Mammary epithelial cell (primary cell): ENCODE measurements at places on chromosomes 6 and 20. TPM values are rescaled to one million over a fixed set of nuclear protein-coding genes. Genes with fewer than 3 reads are reported as not detected.

DNA sequence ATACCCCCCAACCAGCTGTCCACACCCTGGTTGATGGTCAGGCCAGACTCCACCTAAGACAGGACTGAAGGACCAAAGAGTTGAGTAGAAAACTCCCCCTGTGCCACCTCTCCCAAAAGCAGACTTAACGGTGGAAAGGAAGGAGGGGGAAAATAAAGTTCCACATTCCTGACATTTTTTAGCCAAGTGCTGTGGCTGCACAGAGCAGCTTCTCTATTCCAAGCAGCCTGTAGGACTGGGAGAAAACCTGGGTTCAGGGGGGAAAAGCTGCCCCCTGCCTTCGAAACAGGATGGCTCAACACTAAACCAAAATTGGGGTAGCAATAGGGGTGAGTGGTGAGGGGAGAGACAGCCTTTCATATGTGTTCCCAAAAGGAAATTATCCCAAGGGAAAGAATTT, 3.6 kb downstream of the TRAM2 start:
- no peak for DNase-seq

The FAXC gene
- total RNA-seq = 3.3 and 7.6 TPM in 2 replicates

GRCh38 chr6:115194981-115195638, 852.3 kb upstream of the HS3ST5 start:
- DNase-seq = no peak

DNA sequence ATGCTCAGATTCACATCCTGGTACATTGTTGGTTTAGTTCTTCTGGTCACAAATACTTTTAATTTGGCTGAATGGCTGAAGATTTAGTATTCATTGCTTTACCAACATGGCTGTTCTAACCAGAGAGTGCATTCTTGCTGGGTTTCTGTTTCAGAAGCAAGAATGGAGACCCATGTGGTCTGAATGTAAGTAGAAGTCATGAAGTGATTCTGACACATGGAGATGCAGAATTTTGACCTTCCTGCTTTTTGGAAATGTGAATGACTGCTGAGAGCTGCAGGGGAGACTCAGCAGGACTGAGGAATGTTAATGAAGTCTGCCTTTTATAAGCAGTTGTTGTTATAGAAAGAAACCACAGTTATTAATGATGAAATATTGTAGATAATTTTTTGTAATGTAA, 576.1 kb upstream of the MARCKS start:
- no peak for DNase-seq

The OVOL2 gene
- total RNA-seq = 2.0 TPM

The DEFB127 gene
- not detected for total RNA-seq

GRCh38 chr20:17612287-17612991, 42.6 kb downstream of the DSTN start:
- DNase-seq = peak; percentile 41

The HLA-DOB gene
- total RNA-seq = 8.3 TPM

The LTB gene
- 0.17 TPM for total RNA-seq

DNA sequence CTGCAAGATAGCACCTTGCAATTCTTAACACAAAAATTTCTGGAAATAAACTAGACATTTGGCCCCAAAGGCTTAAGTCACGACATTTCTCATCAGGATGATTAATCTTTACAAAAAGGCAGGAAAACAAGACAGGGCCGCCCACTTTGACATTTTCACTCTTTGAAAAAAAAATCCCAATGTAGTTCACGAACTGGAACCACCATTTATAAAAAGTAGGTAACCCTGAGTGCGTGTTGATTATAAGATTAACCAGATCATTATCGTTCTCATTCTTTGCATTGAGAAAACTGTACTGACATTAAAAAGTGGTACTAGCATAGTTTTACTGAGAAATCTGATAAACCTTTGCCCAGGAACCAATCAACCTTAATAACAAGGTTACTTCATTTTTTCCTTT, 108.8 kb downstream of the HUS1B start:
- DNase-seq = no peak

The POM121L2 gene
- not detected in 2 replicates for total RNA-seq

- no peak for DNase-seq
Measured at GRCh38 chr6:155448668-155449449, 6.8 kb downstream of the NOX3 start.

The OPRM1 gene
- total RNA-seq = not detected

The ULBP2 gene
- total RNA-seq = 8.6 and 12.9 TPM in 2 replicates

The GINM1 gene
- 34.0 and 40.1 TPM in 2 replicates for total RNA-seq

DNA sequence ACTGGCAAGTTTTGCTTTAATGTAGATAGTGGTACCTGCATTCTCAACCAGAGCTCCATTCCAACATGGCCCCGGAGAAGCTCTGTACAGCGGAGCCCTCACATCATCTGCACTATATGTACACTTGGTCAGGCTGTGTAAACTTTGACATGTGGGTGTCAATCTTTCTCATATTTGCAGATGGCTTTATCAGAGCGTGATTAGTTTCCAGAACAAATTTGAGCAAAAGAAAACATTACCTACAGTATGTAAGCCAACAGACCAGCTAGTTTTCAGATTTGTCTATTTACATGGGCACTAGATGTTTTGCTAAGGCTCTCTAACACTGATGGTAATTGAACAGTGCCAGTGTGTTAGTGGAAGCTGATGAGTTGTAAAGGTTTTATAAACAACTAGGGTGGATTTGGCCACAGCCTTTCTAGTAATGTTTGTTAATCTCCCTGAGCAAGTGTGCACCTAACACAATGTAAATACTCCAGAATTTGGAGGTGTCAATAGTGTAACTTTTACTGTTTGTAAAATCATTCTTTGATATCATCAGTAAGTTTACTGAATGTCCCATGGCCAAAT, 131.8 kb downstream of the FOXA2 start:
- no peak for DNase-seq

DNA sequence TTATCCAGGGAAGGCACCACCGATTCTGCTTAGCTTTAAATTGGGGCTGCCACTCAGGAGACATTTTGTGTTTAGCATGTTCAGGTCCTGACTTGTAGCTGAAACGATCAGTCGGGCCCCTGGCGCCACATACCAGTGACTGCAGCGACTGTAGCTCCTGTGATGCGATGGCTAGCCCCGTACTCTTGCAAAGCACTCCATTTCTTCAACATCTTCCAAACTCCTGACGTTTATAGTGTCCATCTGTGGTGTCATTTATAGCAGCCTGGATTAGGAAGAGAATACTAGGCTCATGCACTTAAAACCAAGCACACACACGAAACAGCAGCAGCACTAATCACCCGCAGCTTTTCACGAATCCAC, 13.0 kb downstream of the POU3F2 start:
- DNase-seq = no peak

The TAGAP gene
- 0.33 TPM for total RNA-seq

DNA sequence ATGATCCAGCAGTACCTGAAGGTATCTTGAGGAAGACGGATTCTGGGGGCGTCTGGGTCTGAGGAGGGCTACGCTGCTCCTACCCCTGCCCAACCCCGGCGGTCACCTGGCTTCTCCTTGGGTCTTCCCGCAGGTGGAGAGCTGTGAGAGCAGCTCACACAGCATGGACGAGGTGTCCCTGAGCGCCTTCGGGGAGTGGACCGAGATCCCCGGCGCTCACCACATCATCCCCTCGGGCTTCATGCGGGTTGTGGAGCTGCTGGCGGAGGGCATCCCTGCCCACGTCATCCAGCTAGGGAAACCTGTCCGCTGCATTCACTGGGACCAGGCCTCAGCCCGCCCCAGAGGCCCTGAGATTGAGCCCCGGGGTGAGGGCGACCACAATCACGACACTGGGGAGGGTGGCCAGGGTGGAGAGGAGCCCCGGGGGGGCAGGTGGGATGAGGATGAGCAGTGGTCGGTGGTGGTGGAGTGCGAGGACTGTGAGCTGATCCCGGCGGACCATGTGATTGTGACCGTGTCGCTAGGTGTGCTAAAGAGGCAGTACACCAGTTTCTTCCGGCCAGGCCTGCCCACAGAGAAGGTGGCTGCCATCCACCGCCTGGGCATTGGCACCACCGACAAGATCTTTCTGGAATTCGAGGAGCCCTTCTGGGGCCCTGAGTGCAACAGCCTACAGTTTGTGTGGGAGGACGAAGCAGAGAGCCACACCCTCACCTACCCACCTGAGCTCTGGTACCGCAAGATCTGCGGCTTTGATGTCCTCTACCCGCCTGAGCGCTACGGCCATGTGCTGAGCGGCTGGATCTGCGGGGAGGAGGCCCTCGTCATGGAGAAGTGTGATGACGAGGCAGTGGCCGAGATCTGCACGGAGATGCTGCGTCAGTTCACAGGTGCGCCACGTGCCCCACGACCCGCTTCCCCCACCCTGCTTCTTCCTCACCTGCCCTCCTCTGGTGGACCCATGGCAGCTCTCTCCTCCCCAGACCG, 166.9 kb upstream of the RNF24 start:
- DNase-seq = no peak

The PLA2G7 gene
- 5.7 TPM for total RNA-seq

The HLA-DQA2 gene
- not detected for total RNA-seq

DNA sequence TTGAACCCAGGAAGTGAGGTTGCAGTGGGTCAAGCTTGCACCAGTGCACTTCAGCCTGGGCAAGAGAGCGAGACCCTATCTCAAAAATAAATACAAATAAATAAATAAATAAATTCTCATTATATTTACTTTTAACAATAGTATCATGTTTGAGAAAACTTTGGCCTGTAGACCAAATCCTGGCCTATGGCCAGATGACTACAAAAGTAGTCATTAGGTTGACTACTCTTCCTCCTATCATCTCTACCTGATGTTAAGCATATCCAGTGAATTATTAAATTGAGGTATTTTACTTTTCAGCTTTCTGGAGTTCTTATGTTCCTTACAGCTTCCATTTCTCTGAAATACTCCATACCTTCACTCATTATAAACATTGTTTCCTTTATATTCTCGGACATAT, 280.6 kb downstream of the LAMA2 start:
- DNase-seq = peak; percentile 5

DNA sequence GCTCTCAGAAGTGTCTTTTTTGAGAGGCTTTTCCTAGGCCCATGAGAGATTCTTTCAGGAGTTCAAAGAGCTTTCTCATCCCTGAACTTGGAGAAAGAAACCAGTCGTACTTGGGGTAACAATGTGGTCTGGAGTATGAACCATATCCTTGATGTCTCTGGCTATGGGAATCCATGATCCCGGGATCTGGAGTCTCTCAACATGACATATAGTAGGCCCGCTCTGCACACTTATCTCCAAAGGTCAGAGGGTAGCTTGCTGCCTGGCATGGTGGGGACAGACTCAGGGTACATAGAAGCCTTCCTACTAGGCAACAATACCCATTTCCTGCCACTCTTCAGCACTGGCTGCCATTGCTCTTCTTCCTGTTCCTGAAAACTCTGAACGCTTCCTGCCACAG, 42.2 kb upstream of the NFATC2 start:
- DNase-seq = no peak

DNA sequence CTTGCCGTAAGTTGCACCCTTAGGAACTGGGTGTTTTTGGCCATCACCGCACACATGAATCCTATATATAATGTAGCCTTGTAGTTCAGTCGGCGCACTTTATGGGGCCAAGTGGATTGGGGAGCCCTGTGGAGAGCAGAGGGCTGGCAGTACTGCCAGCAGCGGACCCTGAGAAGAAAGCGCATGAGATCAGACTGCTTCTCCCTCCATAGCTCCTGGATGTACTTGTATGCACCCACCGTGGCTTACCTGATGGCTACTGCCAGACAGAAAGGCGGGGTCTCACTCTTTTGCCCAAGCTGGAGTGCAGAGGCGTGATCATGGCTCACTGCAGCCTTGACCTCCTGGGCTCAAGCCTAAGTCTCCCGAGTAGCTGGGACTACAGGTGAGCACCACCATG, 32.8 kb upstream of the OVOL2 start:
- DNase-seq = no peak

GRCh38 chr20:23021541-23021940, 13.6 kb upstream of the SSTR4 start:
- DNase-seq = no peak

GRCh38 chr20:6766433-6766832, 1.1 kb upstream of the BMP2 start:
- no peak for DNase-seq

DNA sequence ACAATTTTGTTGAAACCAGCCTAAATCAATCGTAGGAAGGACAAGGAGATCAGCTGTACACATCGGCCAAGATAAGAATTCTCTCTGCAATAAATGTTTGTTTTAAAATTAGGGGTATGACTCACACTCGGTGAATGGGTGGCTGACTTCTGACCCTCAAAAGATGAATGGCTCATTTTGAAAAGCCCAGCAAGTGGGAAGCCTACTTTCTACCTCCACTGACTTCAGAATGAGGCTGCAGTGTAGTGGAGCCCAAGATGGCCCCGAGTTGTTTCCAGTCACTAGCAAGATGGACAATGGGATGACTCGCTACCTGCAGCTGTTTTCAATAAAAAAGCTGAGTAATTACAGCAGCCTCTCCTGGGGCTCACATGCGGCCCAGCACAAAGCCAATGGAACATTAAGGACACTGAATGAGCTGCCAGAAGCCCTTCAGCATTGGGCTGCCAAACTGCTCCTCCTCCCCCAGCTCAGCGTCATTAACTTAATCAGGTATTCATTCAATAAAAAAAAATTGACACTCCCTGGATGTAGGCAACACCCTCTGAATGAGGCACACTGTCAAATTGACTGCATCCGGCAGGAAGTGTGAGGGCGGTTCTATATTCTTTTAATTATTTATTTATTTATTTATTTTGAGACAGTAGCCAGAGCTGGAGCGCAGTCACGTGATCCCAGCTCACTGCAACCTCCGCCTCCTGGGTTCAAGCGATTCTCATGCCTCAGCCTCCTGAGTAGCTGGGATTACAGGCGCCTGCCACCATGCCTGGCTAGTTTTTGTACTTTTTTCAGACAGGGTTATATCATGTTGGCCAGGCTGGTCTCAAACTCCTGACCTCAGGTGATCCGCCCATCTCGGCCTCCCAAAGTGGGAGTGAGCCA, 107.3 kb downstream of the GMPR start:
- peak; percentile 82 for DNase-seq

GRCh38 chr6:160831739-160832138, 129.7 kb downstream of the PLG start:
- DNase-seq = no peak

DNA sequence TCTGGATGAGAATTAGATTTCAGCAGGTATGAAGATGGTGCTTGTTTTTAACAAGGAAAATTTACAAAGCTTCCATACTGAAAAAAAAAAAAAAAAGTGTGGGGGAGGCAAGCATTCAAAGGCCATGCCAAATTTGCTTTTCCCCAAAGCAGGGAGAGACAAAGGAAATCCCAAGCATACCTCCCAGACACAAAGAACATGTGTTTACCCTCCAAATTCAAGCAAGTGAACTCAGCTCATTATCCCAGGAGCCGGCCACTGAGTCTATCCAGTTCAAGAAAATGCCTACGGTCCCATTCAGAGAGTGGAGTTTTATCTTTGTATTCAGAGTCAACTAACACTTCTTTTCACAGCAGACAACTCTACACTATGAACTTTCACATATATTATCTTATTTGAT, 102.7 kb upstream of the ID4 start:
- no peak for DNase-seq
